Stimulated activated CD8-positive, alpha-beta memory T cell treated with anti-CD3 and anti-CD28 coated beads, Interleukin-15, amount 100 ng/mL, for 24 hours (primary cell): ENCODE measurements at places on chromosomes 12 and 14.
A peak's percentile ranks its signal among the peaks of the same experiment; 100 is the strongest.

DNA sequence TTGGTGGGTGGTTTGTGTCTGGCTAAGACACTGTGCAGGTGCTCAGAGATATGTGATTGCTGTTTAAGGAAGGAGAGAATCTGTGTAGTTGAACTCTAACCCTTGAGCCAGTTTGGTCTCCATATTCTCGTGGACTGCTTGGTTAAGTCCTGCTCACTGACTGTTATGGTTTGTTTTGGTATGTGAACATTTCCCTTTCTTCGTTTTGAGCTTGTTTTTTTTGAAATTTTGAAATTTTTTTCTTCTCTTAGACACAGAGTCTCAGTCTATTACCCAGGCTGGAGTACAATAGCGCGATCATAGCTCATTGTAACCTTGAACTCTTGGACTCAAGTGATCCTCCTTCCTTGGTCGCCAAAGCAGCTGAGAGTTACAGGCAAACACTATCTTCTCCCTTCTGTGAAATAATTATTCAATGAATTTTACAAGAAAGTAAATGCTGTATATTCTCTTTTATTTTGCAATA, 40.0 kb downstream of the MIPOL1 start:
- no peak for DNase-seq

GRCh38 chr14:68709007-68709406, 83.9 kb downstream of the ZFP36L1 start:
- DNase-seq = no peak

DNA sequence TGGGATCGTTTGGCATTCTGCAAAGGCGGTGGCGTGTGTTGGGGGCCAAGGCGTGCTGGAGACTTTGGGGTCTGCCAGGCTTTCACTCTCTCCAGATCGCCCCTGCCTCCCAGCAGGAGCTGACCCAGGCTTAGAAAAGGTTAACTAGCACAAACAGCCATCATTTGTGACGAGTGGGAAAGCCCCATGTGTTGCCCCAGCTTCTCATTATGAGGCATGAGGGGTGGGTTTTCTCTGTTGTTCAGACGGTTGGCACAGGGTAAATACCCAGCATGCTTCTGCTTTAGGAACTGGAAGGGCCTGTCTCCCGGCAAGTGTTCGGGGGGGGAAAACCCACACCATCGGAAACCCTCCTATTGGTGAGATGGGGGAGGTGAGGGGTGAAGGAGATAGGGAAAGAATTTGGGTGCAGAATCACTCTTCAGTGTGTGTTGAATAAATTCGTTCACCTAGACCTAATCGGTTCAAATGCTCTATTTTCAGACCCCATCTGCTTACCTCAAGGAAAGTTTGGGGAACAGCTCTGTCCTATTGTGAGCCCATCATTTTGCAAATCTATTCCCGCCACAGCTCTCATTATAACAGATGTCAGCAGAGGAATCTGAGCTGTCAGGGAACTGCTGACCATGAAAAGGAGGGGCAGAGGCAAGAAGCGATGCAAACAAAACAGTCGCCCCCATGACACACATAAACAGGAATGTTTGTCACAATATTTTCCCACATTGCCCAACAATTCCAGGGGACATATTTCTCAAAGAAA, 34.7 kb upstream of the C12orf42 start:
- DNase-seq = no peak

DNA sequence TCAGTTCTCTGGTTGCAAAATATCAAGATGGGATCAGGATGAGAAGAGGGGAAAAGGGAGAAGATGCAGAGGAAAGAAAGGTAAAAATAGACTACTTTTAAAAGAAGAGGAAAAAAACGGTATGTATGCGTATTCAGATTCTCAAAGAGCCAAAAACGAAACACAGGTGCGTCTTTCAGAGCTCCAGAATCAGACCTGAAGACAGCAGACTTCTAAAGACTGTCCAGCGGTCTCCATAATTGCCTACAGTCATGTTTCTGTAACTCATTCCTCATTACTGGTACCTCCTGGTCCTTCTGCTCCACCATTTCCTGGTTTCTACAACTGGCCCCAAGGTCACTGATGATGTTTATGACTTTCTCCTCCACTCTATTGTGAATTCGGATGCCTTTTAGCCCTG, 12.4 kb upstream of the KCNA5 start:
- DNase-seq = no peak

- DNase-seq = no peak
Measured at GRCh38 chr14:101591121-101591520, 29.8 kb downstream of the DIO3 start.

DNA sequence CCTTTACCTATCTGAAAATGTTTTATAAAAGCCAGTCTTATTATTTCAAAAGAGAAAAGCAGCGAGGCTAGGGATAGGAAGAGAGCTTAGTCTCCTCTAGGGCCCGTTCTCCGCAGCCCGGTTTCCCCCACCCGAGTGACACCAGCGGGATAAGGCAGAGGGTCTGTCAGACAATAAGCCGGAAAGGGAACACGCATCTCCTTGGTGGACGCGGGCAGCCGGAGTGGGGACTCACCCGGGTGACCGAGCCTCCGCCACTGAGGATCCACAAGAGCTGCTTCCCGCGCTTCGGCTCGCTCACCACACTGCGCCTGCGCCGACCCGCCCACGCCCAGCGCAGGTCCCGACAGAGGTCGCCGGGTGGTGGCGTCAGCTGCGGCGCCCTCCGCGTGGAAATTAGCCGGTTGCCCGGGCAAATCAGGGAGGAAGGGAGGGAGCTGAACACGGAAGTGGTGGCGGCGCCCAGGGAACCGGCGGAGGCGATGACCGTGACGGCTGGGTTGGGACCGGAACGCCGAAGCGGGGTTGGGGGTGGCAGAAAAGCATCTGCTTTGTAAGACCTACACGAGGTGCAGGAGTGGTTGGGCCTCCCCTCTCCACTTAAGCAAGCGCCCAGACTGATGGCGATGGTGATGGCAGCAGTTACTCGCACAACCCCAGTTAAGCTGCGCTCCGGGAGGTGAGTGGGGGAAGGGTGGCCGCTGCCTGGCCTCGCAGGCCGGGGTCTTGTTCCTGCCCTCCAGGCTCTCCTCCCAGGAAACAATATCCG, at the start of the genes SOCS4 and WDHD1:
Gene SOCS4, plus strand, starts transcription at position 444 of the 769 bp plus-strand sequence. CDS start 15,806 bp downstream, outside the sequence.
Gene WDHD1, minus strand, starts transcription at position 307 of the 769 bp plus-strand sequence. CDS start 312 bp downstream, outside the sequence.
- DNase-seq = peak; percentile 98

GRCh38 chr12:55582066-55582465, 9.8 kb downstream of the OR2AP1 start:
- DNase-seq = no peak

GRCh38 chr12:125469683-125470082, 404.4 kb downstream of the AACS start:
- no peak for DNase-seq

GRCh38 chr12:54141431-54142113, 47.2 kb downstream of the SMUG1 start:
- no peak for DNase-seq

DNA sequence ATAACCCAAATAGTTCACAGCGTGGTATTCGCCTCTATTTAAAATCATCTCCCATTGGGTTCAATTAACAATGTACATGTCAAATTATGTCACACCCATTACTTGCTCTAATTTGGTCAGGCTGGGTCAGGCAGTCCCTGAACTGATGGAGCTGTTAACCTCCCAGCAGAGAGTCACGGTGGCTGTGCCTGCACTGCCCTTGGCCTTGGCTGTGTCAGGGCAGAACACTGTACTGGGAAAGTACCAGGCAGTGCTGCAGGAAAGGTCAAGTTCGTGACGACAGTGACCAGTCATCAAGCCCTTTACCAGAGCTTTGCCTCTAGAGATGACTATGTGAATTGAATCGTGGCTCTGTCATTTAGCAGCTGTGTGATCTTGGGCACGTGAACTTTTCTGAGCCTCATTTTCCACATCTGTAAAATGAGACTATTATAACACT, 100.0 kb downstream of the ARF6 start:
- no peak for DNase-seq

DNA sequence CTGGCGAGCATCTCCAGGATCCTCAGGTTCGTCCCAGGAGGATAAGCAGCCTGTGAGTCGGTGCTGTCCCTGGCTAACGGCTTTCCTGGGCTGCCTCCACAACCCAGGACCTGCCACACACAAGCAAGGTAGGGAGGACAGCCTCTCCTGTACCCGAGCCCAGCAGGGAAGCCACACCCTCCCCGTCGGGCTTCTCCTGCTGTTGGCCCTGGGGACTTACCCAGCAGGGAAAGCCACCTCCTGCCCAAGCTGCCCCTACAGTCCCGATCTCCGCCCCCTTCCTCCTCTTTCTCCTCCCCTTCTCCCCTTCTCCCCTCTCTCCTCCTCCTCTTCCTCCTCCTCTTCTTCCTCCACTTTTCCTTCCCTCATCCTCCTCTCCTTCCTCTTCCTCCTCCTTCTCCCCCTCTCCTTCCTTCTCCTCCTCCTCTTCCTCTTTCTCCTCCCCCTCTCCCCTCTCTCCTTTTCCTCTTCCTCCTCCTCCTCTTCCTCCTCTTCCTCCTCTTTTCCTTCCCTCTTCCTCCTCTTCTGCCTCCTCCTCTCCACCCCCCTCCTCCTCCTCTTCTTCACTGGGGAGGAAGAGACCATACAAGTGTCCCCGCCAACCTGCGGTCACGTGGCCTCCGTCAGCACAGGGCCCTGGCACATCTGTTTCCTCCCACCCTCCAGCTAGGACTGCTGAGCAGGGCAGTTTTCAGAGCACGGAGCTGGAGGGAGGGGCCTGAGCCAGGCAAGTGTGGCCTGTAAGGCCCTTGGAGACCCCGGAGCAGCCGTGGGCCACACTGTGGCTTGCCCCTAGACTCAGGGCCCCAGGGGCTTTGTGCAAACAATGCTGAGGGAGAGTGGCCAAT, 17.3 kb upstream of the RFLNA start:
- no peak for DNase-seq

DNA sequence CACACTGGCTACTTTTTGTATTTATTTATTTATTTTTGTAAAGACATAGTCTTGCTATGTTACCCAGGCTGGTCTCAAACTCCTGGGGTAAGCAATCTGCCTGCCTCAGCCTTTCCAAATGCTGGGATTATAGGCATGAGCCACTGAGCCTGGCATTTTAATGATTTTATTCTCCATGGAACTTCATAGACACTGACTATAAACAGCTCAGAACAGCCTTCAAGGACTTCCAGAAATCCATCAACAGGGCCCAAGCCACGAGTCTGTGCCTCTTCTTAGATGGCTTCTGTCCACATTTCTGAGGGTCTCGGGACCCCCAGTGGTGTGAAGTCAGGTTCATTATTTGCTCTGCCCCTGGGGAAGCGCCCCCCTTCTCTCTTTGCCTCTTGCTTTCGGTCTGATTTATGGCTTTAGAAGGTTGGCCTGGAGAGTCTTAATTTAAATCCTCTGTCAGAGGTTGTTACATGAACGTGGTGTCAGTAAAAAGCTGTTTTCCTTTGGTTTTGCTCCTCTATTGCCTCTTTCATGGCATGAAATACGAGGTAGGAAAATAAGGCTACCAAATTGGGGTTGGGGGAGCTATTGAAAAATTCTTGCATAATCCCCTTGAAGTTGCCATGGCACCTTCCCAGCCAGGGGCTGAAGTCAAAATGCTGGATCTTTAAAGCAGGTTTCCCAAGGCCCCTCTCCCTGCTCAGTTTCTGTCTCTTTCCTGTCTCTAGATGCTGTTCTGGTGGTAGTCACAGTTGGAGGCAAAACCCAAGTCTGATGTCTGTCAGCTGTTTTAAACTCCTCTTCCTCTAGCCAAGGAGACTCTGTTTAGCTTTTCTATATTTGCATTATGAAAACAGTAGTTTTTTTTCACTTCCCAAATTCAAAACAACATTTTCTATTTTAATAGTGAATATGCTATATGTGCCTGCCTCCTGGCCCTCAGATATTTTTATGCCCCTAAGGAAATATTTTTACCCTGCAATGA, 129.4 kb downstream of the SMOC1 start:
- no peak for DNase-seq

GRCh38 chr14:88535149-88535548, 19.7 kb downstream of the PTPN21 start:
- no peak for DNase-seq

- no peak for DNase-seq
Measured at GRCh38 chr12:92898755-92899154, 30.3 kb downstream of the EEA1 start.

GRCh38 chr14:81450100-81450531, 50.0 kb upstream of the STON2 start:
- DNase-seq = no peak

DNA sequence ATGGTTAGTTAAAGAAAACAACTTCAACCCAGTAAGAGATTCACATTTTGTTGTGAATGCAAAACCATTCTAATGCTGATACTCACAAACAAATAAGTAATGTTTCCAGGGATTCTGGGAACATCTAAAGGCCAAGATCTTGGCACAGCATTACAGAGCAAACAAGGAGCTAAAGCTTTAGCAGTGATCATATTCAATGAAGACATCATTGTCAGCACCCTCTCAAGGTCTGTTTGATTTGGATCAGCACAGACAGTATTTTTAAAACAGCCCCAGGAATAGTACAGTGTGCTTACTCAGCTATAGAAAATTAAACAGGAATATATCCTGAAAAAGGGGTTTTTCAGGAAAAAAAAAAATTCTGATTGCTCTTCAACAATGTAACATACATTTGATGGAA, 71.4 kb downstream of the TMEM260 start:
- no peak for DNase-seq

GRCh38 chr14:76531085-76531484, 155.1 kb downstream of the ESRRB start:
- DNase-seq = no peak

DNA sequence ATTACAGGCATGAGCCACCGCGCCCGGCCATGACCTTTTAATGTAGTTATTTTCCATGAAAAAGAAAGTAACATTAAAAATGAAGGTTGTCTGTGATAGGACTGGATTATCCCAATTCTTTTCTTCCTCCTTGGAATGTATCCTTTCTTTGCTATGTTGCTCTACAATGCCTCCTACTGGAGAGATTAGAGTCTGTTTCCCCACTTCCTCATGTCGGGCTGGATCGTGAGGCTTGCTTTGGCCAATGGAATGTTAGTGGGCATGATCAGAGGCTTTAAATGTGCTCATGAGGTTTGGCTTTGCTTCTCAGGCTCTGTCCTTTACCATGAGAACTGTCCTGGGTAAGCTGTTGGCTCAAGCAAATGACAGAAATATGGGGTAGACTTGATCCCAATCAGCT, 34.7 kb upstream of the SOCS2 start:
- no peak for DNase-seq

GRCh38 chr14:92638904-92639303, 109.5 kb downstream of the LGMN start:
- no peak for DNase-seq

DNA sequence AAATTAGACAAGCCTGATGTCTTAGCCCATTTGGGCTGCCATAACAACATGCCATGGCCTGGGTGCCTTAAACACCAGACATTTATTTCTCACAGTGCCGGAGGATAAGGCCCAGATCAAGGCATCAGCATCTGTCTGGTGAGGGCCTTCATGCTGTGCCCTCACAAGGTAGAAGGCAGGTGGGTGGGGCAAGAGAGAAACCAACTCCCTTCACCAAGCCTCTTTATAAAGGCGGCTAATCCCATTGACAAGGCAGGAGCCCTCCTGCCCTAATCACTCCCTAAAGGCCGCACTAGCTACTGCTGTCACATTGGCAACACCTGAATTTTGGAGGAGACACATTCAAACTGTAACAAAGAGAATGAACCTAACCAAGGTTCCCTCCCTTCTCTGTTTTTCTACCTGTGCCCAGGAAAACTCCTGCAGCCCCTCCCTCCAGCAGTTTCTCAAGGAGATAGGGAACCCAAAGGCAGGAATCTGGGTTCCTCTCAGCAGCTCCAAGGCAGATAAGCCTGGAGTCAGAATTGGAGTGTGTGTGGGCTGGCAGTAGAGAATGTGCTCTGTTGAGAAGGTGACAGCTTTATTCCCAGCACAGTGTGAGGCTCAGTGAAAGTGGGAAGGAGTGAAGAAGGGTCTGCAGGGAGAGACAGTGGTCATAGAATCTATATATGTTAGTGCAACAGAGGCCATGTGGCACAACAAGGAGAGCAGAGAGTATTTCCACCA, 21.7 kb upstream of the GPATCH2L start:
- DNase-seq = no peak
